ENCODE measurements at places on chromosomes 11 and 22.

DNA sequence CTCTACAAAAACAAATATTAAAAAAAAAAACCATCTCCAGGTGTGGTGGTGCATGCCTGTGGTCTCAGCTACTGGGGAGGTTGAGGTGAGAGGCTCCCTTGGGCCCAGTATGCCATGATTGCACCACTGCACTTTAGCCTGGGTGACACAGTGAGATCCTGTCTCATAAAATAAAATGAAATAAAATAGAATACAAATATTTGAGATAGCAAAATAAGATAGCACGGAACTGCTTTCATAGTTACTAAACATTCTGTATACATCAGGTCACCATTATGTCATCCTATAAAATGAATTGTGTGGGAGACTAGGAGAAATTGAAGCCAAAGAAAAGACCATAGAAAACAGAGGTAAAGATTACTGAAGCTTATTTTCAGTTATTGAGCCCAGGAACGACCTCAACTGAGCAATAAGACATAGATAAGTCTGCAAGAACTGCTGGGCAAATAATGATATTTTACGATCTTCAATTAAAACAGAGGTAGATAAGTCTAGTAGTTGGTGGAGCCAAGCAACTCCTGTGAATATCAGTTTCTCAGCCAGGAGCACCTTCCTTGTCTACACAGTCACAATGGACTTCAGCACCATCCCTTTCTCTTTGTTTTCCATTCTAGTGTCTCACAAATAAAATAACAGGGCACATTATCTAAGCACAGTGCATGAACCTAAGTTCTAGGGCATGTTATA lies 9.9 kb downstream of the OR5M11 start:
- no peak for DNase-seq

- DNase-seq, result no peak
Observed at GRCh38 chr22:26550498-26551033, 38.3 kb upstream of the TFIP11 start.

- peak; percentile 54 for DNase-seq
Observed at GRCh38 chr11:74004759-74005615, 3.9 kb downstream of the UCP3 start.

DNA sequence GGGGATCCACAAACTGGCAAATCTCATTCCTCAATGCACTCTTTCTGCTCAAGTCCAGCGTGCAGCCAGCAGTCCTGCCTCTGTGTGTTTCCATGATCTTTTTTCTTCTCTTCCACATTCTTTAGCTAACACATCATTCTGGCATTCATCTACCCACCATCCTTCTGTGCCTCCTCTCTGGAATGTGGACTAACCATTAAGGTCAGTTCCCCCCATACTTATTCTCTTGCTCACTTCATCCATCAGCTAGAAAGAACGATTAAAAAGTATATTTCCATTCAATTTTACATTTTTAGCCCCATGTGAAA lies 7.8 kb downstream of the KIRREL3 start:
- no peak for DNase-seq

DNA sequence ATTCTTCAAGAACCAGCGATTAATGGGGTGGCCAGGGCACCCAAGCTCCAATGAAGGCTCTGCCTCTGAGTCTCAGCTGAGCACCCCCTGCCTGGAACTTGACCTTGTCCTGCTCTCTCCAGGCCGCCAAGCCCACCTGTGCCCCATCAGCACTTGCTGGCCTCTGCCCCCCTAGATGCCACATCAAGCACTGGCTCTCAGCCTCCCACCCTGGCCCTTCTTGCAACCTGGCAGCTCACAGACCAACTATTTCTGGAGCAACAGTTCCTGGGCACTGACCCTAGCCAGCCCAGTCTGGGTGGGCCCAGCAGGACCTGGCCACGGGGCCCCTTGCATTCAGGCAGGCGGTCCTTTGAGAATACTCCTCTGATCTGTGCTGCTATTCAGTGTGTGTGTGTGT lies 98.8 kb upstream of the PITPNB start:
- no peak for DNase-seq

GRCh38 chr11:83480251-83480650 lies 194.1 kb upstream of the CCDC90B start:
- no peak for DNase-seq

GRCh38 chr11:95556342-95557163 lies 233.0 kb downstream of the FAM76B start:
- no peak for DNase-seq

DNA sequence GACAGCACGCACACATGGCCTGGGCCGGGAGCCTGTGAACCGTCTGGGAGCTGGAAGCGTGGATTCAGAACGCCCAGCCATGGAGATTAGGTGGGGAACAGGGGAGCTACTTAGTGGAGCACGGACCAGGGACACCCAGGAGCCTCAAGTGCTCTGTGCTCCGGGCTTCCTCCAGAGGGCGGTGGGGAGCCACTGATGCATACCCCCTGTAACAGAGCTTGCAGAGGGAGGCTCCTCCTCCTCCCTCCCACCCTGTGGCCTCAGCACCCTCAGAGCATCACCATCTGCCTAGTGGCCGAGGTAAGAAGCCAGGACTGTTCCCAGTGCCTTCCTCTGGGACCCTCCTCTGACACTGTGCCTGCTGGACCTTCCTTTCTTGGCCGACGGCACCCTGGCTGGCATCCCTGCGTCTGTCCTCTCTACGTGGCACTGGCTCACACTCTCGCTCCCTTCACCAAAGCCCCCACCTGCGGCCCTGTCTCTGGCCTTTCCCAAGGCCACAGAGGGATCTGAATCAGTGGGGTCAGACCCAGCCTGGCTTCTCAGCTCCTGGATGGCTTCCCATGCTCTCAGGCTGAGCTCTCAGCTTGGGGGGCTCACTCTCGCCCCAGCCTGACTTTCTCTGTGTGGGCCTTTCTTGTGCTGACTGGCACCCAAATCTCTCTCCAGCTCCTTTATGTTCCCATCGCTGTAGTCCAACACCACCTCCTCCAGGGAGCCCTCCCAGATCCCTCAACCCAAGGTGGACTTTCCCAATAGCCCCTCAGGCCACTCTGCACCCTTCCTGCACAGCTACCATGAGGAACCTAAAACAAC lies 780.9 kb downstream of the BRD1 start:
- DNase-seq, result no peak

DNA sequence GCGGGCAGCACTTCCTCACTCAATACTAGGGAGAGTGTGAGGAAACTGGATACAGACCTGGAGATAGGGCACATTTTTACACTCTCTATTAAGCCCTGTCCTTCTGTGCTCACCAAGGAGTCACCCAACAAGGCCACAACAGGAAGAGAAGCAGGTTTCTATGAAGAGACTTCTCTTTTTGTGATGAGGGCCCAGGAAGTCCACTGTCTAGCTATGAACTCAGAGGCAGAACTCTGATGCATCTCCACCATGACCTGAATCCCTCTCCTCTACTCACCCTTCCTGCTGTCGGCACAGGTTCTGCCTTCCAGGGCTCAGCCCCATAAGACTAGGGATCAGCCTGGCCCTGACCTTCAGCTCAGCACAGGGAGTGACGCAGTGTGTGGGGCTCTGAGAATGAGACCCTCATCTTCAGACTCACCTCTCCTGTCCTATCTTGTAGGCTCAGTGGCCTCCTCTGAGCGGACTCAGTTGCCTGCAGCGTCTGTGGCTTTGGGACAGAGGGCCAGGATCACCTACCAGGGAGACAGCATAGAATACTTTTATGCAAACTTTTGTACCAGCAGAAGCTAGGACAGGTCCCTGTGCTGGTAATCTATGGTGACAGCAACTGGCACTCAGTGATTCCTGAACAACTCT lies 49.3 kb upstream of the IGLL5 start:
- no peak for DNase-seq

- DNase-seq, result no peak
Observed at GRCh38 chr11:64686466-64687170, 36.4 kb downstream of the NRXN2 start.

GRCh38 chr11:65218446-65218845 lies 36.7 kb downstream of the CAPN1 start:
- no peak for DNase-seq

- no peak for DNase-seq
Observed at GRCh38 chr11:3911908-3912505, 56.5 kb downstream of the STIM1 start.

GRCh38 chr11:66687831-66688281 lies 10.2 kb upstream of the RBM4B start:
- no peak for DNase-seq

GRCh38 chr11:41612415-41612814 lies 153.0 kb upstream of the LRRC4C start:
- no peak for DNase-seq

DNA sequence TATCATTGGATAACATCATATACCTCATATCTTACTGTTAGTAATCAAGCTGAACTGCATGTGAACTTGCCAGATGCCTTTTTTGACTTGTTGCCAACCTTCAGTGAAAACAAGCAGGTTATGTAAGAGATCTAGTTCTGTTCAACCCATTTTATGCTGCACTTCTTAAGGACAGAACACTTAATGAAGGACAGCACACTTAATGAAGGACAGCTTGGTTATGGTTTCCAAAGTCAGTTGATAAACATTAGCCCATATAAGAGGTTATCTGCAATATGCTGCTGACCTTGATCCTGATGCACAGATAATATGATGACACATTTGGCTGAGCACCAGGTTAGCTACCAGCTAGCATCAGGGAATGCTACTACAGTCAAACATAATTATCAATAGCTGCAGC lies 358.7 kb upstream of the PDGFD start:
- no peak for DNase-seq

DNA sequence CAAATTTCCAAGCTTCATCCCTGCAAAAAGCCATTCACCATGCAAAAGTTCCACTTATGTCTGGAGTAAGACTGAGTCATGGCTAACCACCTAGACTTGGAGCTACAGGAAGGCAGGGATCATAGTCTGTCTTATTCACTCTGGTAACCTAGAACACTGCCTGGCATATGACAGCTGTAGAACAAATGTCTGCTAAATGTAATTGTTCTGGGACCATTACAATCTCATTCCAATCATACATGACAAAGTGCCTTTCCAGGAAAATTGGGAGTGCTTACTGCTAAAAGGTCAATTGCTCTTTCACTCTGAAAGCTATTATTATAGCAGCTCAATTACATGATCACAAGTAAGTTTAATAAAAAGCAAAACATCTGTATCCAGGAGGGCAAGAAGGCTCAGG lies 99.1 kb upstream of the CHRM4 start:
- no peak for DNase-seq

GRCh38 chr11:72002841-72003775 lies 4.4 kb downstream of the IL18BP start:
- DNase-seq, result no peak

- DNase-seq, result no peak
Observed at GRCh38 chr11:123166071-123166559, 28.9 kb downstream of the CLMP start.

DNA sequence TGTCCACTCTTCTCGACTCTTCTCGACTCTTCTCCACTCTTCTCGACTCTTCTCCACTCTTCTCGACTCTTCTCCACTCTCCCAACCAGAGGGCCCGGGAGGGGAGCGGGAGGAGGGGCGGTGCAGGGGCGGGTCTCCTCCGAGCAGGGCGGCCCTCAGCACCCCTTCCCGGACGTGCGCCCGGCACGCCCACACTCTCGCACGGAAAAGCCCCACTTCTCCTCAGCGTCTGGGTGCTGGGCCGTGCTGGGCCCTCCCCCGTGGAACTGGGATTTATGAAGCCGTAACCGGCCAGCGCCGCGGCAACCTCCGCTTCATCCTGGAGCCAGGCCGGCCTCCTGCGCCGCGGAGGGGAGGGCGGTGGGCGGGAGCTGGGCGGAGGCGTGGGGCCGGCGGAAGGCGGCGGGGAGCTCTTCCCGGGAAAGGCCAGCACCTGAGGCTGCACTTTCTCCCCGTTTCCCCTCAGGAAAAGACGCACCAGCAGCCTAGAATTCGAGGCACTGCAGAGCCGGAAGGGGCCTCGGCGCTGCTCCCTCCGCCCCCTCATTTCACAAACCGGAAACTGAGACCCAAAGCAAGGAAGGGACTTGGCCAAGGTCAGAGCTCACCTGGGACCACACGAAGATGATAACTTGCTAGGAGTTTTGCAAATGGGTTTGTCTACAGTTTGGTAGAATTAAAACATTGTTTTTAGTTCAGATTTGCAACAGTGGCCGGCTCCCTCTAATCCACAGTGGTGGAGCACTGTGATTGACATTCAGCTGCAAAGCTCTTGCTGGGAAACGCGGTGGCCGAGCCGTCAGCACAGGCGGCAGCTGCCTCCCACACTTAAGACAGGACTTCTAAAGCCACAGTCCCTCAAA lies 31.6 kb upstream of the JAM3 start:
- peak; percentile 46 for DNase-seq

DNA sequence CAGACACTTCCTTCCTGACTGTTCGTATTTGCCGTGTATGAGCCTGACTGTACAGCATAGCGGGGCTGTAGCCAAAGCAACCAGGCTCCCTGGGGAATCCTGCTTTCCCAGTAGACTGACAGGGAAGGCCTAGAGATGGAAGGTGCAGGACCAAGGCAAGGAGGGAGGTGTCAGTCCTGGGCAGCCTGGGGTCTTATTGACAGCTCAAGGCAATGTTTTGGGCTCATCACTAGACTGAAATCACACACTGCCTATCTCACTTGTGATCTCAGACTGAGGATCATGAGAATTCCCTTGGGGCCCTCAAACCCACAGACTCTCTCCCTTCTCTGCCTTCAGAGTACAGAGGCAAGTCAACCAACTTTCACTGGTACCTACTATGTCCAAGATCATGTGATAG lies 346.8 kb upstream of the NARS2 start:
- DNase-seq, result no peak

DNA sequence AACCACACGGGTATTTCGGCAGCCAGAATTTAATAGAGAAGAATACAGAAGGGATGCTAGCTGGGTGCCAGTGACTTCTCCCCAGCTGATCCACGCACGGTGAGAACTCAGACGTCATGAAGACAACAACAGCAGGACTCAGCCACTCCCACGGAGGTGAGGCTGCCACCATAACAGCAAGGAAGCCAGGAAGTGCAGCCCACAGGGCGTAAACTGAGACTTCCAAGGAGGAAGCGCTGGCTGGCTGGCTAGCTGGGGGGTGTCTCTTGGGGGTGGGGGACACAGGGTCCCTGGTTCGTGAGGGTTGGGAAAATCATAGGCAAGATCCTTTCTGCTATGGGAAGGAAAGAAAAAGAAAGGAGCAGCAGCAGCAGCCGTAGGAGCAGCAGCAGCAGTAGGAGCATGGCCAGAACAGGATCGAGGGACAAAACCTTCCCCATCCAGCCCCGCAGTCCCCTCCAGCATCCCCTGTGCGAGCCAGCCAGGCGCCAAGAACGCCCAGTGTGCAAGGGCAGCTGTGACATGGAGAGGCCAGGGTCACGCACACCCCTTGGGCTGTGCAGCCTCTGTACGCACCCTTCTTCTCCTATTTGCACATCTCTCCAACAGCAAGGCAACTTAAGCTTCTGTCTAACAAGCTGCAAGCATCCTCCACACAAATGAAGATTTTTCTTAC lies 49.6 kb upstream of the SHANK2 start:
- DNase-seq, result no peak

DNA sequence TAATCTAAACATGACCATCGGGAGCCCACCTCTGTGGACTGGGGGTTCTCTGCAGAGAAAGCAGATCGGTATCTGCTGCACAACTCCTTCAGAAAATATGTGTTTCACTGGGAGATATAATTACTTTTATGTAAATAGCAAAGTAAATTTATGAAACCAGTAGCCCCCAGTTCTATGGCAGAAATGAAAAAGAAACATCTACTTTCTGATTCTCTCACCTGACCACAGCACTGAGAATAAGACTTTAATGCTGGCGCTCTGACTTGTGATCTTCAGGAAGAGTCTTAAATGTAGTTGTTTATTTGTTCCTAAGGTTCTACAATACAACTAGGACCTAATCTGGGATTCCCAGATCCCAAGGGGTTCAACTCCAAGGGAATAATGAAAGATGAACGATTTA lies 518.0 kb downstream of the DLG2 start:
- no peak for DNase-seq

Data from T-helper 2 cell (primary cell).